Vagina (tissue), 2 donors: ENCODE measurements at places on chromosomes 5 and 9. TPM values are rescaled to one million over a fixed set of nuclear protein-coding genes. Genes with fewer than 3 reads are reported as not detected.

DNA sequence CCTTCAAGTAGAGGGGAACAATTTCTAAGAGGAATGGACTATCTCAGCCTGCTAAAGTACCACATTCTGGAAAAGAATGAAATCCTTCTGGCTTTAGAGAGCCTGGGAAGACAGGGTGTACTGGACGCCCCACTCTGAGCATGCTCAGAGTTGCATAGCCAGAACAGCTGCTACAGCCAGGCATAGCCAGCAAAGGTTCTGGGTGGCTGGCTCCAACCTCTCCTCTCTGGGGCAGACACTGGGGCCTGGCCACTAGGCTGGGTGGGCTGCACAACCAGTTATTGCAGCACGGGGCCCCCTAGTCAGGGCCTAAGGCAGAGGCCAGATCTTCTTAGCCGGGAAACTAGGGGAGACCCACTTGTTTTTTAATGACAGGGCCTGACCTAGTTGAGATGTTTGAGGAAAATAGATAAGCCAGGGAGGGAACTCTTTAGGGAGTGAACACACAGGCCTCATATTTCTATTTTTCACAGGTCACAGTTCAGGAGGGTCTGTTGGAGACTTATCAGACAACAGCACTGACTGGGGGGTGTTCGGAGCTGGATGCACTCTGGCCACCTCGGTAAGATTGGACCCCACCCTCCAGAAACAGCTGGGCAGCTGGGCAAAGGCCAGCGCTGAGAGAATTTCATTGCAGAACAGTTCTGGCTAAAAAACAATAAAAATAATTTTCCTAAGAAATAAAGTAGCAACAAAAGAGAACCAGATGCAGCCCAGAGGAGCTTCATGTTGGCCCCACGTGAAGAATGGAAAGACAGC lies 142.9 kb downstream of the LPAR1 start:
- no peaks in the 10 kb centered on the region for H3K36me3 ChIP-seq
- peaks cover 5% of the 10 kb centered on the region for H3K4me1 ChIP-seq
- no peak for DNase-seq

DNA sequence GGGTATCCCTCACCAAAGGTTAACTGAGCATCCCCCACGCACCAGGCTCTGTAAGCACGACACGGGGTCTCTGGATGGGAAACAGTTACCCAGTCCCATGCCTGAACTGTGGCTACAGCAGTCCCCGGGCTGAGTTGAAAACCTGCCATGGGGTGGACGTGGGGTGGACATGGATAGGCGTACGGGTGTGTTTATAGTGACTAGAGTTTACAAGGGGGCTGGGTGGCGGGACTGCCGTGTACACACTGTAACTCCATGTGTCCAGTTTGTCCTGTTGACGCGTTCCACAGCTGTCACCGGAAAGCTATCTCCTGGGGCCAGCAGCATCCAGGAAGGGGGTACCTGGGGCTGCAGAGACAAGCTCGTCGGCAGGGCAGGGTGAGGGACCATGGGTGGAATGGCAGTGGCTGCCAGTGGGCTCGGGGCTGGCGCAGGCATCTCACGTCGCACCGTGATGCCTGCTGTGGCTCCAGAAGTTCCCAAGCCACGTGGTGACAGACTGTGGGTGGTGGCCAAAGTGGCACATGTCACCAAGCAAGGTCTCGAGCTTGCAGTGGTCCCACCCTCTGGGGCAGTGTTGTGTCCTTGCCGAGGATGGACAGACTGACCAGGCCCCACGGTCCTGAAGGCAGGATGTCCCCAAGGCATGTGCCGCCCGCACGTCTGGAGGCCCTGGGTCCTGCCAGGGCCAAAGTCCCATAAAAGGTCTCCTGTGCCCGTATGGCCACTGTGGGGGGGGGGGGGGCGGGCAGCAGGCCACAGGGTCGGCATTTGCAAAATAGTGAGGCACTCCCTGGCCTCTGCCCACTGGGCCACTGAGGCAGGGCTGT lies 29.3 kb upstream of the RNF130 start:
- H3K27me3 ChIP-seq, result no peaks in the 10 kb centered on the region
- no peaks in the 10 kb centered on the region for H3K36me3 ChIP-seq
- no peak overlapping the region for H3K4me3 ChIP-seq
- H3K4me1 ChIP-seq, result no peaks in the 10 kb centered on the region
- DNase-seq, result no peak

DNA sequence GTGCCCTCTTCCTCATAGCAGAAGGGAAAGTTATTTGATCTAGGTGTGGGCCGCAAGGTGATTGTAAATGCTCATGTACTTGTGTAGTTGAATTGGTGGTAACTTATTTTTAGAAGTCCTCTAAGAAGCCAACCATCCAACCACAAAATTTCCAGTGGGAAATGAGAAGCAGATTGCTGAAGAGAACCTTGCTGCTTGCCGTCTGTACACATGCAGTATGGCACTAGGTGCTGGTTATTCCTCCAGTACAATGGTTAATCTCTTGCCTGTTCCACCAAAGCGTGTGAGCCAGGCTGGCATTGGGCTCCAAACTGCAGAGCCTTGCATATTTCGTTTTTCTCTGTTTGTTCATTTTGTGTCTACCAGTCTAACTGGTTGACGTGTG lies 28.0 kb downstream of the PIP5K1B start:
- no peaks in the 10 kb centered on the region for H3K4me1 ChIP-seq
- DNase-seq, result no peak
- no peak overlapping the region for H3K27ac ChIP-seq
- no peak overlapping the region for H3K4me3 ChIP-seq
- no peaks in the 10 kb centered on the region for H3K36me3 ChIP-seq

DNA sequence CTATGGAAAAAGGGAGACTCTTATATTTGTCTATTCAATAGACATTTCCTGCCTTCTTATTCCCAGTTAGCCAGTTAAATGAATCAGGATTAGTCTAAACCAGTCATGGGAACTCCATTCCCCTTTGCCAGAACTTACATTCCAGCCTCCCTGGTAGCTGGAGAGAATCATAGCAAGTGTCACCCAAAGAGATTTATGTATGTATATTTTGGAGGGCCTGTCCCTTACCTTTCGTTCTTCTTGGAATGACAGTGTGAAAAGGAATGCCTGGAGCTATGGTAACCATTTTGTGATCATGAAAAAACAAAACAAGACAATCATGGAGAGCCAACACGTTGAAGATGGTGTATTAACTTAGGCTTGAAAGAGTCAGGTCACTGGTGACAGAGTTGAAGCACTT lies 627.7 kb downstream of the CCDC171 start:
- H3K36me3 ChIP-seq, result no peaks in the 10 kb centered on the region
- DNase-seq, result no peak
- H3K4me1 ChIP-seq, result no peaks in the 10 kb centered on the region
- no peak overlapping the region for H3K27ac ChIP-seq
- no peak overlapping the region for H3K4me3 ChIP-seq
- no peaks in the 10 kb centered on the region for H3K27me3 ChIP-seq

PCDHB15 gene
- 3.2 TPM for total RNA-seq

GRCh38 chr9:123550012-123550411 lies 194.0 kb downstream of the CRB2 start:
- H3K27me3 ChIP-seq, result no peaks in the 10 kb centered on the region
- no peaks in the 10 kb centered on the region for H3K36me3 ChIP-seq
- no peak overlapping the region for H3K27ac ChIP-seq
- DNase-seq, result no peak

DNA sequence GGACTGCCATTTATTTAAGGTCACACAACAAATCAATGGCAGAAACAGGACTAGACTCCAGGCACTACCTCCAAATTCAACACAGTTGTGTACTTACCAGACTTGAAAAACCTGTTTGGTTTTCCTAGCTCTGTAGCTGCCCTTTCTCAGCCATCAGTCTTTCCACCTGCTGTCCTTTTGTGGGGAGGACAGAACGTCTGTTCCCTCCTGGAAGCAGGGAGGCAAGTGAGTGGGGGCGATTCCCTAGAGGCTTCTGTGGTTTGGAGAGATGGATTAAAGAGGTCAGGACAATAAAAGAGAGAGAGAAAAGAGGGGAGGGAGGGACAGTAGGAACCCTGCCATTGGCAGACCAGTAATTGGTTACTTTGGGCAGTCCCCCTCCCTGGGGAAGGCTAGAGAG lies 14.7 kb downstream of the ASTN2 start:
- DNase-seq, result no peak
- no peaks in the 10 kb centered on the region for H3K4me1 ChIP-seq
- H3K27me3 ChIP-seq, result no peaks in the 10 kb centered on the region
- no peak overlapping the region for H3K4me3 ChIP-seq
- H3K36me3 ChIP-seq, result no peaks in the 10 kb centered on the region

GRCh38 chr5:112691339-112691680 lies 46.4 kb upstream of the APC start:
- DNase-seq, result no peak
- no peak overlapping the region for H3K4me3 ChIP-seq
- H3K27ac ChIP-seq, result no peak overlapping the region
- no peaks in the 10 kb centered on the region for H3K36me3 ChIP-seq
- H3K4me1 ChIP-seq, result no peaks in the 10 kb centered on the region

DNA sequence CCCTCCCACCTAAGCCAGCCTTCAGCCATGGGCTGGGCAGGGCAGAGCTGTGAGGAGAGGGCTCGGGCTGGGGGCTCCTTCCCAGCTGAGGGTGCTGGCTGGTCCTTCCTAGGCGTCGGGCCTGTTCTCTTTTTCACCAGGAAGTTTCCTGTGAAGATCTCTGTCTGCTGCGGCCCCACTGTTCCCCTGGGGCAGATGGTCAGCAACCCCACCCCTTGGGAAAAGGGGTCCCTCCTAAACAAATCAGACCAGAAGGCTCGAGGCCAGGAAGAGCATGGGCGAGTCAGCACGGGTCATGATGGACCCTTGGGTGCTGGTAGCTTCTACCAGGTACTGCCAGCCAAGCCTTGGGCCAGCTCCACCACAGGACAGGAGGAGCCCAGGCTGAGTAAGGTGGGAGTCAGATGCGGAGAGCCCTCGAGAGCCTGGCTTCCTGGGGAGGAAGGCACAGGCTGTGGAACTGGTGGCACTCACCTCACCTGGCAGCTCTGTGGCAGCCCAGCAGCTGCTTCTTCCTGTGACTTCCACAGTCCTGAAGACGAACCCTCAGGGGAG lies 3.5 kb downstream of the CACNA1B start:
- no peaks in the 10 kb centered on the region for H3K27me3 ChIP-seq
- DNase-seq, result no peak
- H3K4me1 ChIP-seq, result peaks cover 5% of the 10 kb centered on the region
- H3K4me3 ChIP-seq, result no peak overlapping the region
- no peak overlapping the region for H3K27ac ChIP-seq
- no peaks in the 10 kb centered on the region for H3K36me3 ChIP-seq

FAM240B gene
- total RNA-seq, result not detected
